ENCODE measurements at places on chromosomes 2 and 18. TPM values are rescaled to one million over a fixed set of nuclear protein-coding genes. Genes with fewer than 3 reads are reported as not detected.

The ZBTB7C gene
- total RNA-seq = 38.8 TPM

The MOGAT1 gene
- not detected for total RNA-seq

The CD302 gene
- total RNA-seq = 12.7 TPM

The CPLX4 gene
- total RNA-seq = not detected

The RIT2 gene
- not detected for total RNA-seq

The HNMT gene
- total RNA-seq = 64.9 TPM

The METAP1D gene
- total RNA-seq = 2.5 TPM

The TMEM200C gene
- total RNA-seq = 0.14 TPM

The NEURL3 gene
- not detected for total RNA-seq

The CTAGE1 gene
- not detected for total RNA-seq

The DPYSL5 gene
- total RNA-seq = not detected

The ATP6V1C2 gene
- total RNA-seq = 43.0 TPM

DNA sequence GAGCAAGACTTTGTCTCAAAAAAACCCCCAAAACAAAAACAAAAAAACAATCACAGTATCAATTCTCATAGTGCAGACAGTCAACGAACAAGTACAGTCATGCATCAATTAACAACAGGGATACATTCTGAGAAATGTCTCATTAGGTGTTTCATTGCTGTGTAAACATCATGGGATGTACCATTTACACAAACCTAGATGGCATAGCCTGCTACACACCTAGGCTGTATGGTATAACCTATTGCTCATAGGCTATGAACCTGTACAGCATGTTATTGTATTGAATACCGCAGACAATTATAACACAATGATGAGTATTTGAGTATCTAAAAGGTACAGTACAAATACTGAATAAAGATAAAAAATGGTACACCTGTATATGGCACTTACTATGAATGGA, 67.8 kb upstream of the LMAN1 start:
- no peak for DNase-seq

- no peak for DNase-seq
Measured at GRCh38 chr2:69625078-69625795, 18.3 kb downstream of the AAK1 start.

DNA sequence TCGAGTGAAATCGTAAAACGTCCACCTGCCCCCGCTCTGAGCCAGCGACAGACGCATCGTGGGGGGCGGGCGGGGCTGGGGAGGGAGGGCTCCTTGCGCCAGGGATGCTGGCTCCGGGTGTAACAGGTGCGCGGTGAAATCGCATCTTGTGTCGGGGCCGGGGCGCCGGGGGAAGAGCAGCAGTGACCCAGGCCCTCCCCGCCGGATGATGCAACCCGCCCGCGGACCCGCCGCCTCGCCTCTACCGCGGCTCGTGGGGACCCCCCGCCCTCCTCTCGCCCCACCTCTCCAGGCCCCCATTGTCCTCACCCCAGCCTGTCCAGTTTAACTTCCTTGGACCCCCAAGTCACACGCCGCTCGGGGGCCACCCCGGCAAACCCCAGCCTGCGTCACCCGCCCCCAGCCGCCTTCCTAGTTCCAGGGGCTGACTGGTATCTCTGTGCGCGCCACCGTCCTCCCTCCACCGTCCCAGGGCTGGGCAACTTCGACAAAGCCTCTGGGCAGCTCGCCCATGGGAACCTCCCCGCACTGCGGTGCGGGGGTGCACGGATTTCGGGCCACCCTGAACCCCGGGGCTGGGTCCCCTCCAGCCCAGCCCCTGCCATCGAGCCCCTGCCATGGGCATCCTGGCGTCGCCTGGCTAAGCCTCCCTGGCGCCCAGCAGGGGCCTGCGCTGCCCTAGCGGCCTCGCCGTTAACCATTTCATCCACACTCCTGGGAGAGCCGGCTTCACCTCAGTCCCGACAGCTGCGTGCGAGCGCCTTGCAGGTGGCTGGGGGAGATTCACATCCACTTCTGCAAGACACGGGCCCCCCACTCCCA, 799 bp upstream of the KIF1A start:
- no peak for DNase-seq

DNA sequence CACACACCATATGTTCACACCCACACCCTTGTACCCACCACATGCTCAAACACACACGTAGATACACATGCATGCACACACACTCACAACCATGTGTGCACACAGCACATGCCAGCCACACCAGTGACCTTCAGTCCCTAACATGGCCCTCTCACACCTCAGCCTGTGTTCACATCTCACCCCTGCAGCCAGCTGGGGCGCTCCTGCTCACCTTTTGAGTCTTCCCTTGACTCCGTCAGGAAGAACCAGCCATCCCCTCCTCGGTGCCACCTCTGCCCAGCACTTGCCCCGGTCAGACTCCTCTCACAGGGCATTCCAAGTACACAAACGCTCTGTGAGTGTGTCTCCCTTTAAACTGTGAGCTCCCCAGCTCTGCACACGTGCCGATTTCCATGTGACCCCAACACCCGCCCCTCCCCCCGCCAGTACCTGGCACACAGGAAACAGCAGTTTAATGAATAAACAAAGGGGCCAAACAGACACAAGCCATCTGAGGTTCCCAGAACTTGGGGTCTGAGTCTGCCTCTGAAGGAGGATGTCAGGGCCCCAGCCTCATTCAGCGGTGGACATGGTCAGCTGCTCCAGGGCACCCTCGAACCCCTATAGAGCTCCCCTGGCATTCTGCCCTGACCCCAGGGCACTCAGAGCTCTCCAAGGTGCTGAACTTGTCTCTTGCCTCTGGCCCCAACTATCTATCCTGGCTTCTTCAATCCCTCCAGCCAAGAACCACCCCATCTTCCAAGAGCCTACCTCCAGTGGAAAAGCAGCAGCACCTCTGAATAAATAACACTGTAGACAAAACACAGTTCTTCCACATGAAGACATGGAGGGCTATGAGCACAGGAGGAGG, 252.9 kb downstream of the ATAD2B start:
- no peak for DNase-seq

DNA sequence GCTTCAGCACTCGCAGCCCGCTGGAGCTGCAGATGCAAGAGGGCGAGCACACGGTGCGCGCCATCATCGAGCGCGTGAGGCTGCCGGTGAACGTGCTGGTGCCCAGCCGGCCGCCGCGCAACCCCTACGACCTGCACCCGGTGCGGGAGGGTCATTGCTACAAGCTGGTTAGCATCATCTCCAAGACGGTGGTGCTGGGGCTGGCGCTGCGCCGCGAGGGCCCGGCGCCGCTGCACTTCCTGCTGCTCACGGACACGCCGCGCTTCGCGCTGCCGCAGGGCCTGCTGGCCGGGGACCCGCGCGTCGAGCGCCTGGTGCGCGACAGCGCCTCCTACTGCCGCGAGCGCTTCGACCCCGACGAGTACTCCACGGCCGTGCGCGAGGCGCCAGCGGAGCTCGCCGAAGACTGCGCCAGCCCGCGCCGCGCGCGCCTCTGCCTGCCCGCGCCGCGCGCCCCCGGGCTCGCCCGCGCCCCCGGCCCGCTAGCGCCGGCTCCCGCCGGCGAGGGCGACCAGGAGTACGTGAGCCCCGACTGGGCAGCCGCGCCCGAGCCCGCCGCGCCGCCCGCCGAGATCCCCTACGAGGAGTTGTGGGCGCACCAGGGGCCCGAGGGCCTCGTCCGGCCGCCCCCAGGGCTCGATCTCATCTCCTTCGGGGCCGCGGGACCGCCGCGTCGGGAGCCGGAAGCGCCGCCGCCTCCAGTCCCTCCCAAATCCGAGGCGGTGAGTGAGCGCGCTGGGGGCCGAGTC, 11.8 kb downstream of the GAREM2 start:
- DNase-seq = peak; percentile 88

GRCh38 chr2:68110102-68110501, 47.3 kb upstream of the C1D start:
- DNase-seq = no peak

DNA sequence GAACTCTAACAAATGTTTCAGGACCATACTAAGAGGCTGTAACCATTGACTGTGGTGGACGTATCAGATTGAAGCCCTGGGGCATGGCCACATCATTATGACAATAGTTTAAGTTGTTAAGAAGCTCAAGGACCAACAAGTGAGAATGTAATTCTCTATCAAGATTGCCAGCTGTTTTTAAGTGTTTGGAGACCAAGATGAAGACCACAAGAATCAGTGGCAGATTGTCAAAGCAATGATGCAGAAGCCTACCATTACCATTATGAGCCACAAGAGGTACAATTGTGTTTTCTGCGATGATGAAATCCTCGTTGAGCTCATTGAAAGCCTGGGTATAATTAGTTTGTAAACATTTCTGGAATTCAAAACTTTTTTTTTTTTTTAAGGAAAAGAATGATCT, 261.1 kb upstream of the ZEB2 start:
- no peak for DNase-seq

DNA sequence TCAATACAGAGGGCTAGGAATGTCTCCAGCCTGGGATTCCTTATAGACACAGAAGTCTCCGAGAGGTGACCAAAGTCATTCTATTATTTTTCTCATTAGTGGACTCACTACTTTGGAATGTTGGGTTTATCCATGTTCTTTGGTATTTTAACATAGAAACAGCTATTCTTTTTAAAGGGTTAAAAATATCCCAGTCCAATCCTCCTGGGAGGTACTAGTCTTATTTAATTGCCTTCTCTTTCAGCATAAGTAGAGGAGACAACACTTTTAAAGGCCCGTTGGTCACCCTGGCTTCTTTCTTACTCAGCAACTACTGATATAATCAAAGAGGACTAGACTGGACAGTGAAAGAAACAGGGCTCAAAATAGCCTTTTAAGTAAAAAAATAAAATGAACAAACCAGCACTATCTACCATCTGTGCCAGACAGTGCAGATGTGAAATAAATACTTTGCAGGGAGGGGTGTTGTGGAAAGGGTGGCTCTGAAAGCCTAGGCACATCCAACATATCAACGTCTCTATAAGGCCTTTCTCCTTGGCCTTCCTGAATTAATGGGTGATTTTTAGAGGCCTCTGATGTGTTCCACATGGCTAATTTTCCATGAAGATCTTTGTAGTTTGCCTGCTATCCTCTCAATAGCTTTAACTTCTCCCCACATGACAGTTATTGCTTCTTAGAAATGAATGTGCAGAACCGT, 334.4 kb upstream of the THUMPD2 start:
- no peak for DNase-seq

DNA sequence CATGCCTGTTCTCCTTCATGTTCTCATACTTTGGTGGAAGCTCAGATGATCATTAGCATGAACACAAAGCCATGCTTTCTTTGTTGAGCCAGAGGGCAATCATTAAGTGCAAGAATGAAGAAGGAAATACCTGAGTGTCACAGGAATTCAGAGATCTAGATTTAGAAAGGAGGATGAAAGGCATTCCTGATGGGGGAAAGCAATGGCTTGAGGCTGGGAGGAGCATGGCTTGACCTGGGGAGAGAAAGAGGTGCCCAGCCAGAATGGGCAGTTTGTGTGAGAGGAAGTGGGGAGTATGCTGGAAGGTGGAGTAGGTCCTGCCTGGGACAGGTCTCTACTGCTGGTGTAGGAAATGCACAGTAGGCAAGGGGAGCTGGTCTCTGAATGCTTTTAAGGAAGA, 35.1 kb downstream of the SLC4A3 start:
- no peak for DNase-seq

DNA sequence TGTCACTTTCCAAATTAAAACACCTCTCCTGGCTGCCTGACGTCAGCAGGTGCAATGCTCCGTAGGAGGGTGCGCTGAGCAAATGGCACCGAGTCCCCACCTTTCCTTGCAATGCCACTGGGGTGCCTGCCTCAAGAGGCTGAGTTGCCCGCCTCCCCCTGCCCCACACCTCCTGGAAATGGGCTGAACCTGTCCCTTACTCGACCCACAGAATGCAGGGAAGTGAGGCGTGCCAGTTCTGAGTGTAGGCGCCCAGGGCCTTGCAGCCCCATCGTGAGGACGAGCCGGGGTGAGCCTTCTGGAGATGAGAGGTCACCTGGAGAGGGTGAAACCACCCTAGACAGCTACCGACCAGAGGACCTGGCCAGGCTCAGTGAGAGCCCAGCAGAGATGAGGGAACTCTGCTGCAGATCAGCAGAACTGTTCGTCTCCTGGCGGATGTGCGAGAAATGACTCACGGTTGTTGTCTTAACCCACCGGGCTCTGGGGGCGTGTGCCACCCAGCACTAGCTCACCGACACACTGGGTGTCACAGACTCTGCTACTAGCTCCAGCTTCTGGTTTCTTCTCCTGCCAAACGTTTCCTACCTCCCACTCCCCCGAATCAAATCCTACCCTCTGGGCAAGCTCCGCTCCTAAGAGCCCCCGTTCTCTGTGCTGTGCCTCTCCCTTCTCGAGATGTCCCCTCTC, 168.7 kb upstream of the HDAC4 start:
- no peak for DNase-seq

- no peak for DNase-seq
Measured at GRCh38 chr18:66769375-66769774, 165.5 kb upstream of the CDH19 start.

- no peak for DNase-seq
Measured at GRCh38 chr18:44795241-44795640, 114.6 kb downstream of the SETBP1 start.

- no peak for DNase-seq
Measured at GRCh38 chr2:147469471-147469870, 375.4 kb upstream of the ACVR2A start.

DNA sequence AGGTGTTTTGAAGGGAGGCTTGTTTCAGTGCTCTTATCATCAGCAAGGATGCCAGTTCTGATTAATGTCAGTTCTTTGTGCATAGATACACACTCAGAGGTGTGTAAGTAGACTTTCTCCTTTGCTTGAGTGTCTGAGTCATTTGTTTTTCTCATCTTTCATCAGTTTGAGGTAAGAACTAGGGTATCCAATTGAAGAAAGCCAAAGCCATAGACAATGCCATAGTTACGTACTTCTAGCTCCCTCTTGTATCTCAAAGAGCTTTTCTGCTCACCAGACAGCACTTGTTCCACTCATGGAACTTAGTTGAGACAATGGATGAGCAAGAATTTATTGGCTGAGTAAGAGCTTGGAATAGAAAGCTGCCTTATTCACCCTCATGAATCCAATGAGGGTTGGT, 520.1 kb downstream of the PIK3C3 start:
- no peak for DNase-seq

DNA sequence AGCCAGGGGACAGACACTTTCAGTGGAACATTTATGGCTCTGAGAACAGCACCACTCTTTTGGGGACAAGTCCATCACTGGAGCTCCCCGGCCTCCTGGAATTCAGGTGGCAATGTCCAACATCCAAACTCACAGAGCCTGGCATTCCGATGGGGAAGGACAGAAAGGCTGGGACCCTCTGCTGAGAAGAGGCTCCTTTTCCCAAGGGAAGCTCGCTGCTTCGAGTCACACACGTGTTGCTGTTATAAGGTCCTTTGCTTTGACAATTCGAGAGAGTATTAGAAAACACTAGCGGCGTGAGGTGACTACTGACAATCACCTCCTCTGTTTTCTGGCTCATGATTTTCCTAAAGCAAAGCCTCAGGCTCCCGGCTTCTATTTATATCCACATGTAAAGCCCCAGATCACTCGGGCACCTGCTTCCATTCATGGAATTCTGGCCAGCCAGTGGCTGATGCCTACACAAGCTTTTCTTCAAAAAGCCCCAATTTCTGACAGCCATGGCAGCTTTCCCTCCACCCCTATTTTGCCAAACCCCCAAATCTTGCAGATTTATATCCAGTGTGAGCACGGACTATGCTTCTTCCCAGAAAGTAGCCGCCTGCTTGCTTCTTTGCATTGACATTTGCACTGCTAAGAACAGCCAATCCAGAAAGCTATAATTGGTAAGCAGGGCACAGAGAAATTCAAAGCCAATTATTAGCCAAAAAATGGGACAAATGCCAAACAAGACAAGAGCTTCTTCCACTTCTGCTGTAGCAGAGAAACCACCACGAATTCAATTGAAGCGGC, 67.3 kb downstream of the NDUFA10 start:
- no peak for DNase-seq

- no peak for DNase-seq
Measured at GRCh38 chr2:30164131-30164925, 17.5 kb downstream of the YPEL5 start.

Measured in transverse colon (tissue), 4 donors.